ENCODE measurements at places on chromosomes 1 and 21. TPM values are rescaled to one million over a fixed set of nuclear protein-coding genes. Genes with fewer than 3 reads are reported as not detected.

- no peak for DNase-seq
These were observed 18.9 kb downstream of the LRIF1 start for GRCh38 chr1:110944806-110945205.

GRCh38 chr1:46098027-46098712, 34.3 kb downstream of the PIK3R3 start:
- no peak for DNase-seq

DNA sequence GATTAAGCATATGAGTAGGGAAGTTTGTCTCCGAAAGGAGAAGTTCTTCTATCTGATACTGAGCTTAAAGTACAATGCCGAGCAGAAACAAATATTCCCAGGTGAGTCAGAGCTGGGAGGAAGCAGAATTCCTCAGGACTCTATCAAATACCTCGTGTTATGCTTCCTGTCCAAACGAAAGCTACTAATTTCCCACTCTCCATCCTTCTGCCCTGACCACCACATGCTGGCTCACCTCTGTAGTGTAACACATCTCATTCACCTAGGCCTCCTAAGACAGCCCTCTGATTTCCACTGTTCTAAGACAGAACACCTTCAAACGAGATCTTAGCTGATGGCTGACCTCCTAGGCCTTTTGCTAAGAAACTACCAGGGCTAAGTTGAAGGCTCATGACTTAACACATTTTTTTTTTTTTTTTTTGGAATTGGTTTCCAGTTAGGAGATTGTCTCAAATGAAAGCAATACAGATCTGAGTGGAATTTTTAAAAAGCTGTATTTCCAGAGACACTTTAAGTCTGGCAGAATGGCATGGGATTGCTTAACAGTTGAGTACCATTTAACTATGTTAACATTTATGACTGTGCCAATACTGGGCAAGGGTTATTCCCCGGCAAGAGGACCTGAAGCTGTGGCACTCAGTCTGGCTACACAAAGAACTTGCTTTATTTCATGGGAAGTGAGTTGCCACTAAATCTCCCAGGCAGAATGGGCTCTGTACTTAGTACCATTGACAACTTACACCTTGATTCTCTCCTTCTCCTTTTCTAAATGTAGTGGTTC, 583.4 kb downstream of the DPYD start:
- DNase-seq: no peak

DNA sequence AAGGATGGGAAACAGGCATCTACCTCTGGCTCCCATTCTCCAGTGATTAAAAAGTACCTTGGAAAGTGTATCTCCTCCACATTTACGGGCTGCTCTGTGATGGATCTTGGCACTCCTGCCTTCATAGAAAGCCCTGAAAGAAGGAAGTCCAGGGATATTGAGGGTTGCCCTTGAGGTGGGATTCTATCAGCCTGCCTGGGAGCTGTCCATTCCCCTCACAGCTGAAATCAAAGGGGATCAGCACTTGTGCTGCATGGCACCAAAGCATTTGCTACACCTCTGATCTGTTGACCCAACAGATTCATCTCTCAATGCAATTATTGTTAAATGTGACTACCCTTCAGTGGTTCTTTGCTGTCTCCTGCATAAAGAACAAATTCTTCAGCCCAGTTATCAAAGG, 442.0 kb upstream of the RUNX1 start:
- no peak for DNase-seq

DNA sequence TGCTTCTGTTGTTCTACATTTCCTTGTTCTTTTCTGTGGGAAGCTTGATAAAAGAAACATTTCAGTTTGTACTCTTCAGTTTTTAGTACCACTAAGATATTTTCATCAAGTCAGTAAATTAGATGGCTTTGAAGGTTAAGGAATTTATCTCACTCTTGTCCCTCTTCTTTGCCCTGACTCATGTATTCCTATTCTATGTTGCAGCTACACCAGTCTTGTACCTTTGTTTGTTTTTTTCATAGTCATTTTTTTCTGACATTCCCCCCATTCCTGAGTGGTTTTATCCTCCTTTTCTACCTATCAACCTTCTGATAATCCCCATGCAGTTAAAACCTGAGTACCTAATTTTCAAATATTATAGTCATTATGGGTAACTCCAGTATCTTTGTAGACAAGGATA, 65.4 kb downstream of the MAST2 start:
- no peak for DNase-seq

GRCh38 chr21:45632637-45633251, 10.8 kb upstream of the PCBP3 start:
- DNase-seq: no peak

The PFKFB2 gene
- 6.2 TPM for total RNA-seq

- no peak for DNase-seq
These were observed 17.4 kb downstream of the SFT2D2 start for GRCh38 chr1:168243198-168243597.

DNA sequence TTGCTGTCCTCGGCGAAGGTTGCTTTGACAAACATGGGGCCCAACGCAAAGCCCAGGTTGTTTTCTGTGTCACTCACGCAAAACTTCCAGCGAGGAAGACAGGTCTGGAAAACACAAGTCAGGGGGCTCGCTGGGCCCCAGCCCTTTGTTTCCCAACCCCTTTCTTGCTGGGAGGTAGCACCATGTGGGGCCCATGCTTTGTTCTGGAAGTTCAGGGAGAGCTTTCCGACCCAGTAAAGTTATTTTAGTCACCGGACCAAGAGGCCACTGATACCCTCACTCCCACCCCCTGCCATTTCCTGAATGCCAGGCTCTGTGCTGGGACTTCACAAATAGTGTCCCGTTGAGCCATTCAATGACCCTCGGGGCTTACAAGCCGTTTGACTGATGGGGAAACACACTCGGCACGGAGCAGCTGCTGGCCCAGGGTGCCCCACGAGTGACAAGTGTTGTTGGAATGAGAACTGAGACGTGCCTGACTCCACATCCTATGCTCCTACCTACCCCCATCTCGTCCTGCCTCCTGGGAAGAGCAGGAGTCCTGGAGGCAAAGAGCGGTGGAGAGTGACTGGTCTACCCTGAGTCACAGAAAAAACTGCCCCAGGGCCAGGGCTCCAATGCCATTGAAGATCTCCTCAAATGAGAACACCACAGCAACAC, 52.0 kb downstream of the ECE1 start:
- DNase-seq: no peak

The NPL gene
- total RNA-seq: 2.6 TPM

GRCh38 chr1:24416666-24417391, 1.2 kb downstream of the NIPAL3 start:
- DNase-seq: peak; percentile 94

GRCh38 chr1:171126504-171126903, 35.8 kb downstream of the FMO3 start:
- no peak for DNase-seq

The PRKACB gene
- 18.5 TPM for total RNA-seq

DNA sequence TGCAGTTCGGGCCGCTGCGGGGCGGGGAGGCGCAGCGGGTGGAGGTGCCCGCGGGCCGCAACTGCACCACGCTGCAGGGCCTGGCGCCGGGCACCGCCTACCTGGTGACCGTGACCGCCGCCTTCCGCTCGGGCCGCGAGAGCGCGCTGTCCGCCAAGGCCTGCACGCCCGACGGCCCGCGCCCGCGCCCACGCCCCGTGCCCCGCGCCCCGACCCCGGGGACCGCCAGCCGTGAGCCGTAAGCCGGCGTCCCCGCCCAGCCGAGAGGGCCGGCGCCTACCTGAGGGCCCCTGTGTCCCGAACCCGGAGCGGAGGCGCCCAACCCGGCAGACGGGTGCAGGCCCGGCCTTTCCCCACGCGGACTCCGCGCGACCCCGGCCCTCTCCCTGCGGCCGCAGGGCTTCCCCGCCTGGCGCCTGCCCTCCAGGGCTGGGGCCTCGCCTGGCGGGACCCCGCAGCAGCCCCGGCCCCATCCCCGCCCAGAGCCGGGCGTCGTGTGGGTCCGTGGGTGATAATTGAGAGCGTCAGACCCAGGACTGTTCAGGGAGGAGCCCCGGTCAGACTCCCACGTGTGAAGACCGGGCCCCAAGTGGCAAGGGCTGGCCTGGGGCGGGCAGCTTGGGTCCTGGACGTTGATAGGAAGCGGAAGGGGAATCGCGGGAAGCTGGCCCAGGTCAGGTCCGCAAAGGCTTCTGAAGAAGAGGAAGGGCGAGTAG, 4.2 kb downstream of the VWA1 start:
- no peak for DNase-seq

DNA sequence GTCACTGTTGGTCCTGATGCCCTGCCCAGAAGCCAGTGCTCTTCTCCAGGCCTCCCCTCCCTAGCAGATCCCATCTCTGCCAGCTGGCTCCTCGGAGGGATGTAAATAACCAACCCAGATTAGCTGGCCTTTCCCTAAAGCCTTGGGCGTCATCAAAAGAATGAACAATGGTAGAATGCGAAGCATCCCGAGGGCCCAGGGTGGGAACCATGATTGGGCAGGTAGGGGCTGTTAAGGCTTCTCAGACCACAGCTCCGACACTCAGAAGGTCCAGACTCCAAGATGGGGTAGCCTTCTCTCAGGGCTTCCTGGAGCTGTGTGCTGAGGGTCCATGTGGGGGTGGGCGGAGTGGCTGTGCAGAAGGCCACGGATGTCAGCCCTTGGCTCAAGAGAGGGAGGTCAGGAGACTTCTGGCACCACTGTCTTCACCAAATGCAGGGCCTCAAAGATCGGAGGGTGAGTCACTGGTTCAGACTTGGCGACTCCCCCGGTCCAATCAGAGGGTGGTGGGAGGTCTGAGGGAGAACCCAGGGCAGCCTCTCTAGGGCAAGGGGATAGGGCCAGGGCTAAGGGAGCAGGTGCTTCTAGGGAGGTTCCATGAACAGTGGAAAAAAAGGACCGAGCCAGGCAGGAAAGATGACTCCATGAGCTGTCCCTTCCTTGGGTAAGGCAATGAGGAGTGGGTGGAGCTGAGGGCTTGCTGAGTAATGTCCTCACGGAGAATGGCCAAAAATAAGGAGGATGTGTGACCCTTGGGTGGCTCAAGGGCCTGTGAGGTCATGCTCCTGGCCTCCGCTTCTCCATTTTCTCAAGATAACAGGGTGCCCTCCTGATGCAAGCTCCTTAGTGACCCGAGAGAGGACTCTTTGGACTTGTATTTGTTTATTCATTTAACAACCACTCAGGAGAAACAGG, 58.4 kb upstream of the EPS8L3 start:
- DNase-seq: peak; percentile 63

The CELA2A gene
- not detected for total RNA-seq

DNA sequence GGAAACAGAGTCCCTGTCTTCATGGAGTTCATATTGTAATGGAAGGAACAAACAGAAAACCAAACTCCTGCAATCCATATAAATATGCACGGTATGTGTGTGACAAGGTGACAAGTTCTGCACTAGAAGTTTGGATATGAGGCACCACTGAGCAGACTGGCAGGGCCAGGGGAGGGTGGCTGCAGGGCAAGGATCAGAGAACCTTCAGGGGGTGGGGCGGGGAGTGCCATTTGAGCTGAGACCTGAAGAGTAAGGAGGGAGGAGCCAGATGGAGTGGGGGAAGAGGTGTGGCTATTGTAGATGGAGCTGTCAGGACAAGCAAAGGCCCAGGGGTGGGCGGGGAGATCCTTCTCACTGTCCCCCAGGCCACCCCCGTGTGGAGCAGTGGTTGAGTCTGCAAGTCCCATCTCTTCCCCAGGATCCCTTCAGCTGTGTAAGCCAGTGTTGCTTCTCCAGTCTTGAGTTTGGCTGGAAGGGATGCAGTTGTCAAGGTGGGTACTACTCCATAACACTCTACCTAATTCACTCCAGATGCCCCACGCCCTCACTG, 76.4 kb downstream of the ATP5PO start:
- DNase-seq: no peak

The OR2L2 gene
- under 0.01 TPM for total RNA-seq

The FMO5 gene
- total RNA-seq: 1.3 TPM

DNA sequence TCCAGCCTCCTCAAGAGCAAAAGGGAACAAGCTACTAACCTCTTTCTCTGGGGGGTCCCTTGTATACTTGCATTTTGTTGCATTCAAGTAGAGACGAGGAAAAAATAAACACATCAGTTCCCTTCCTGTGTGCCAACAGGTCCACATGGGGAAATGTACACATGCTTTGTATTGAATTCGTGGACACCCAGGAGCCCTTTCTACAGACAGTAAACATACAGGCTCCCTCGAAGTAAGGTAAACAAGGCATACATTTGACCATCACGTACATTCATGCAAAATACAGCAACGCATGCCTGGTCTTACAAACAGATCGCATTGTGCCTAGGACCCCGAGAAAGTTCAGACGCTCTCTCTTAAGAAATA, 1.1 kb downstream of the KCND3 start:
- DNase-seq: no peak

- DNase-seq: peak; percentile 89
These were observed 396.7 kb downstream of the TGFB2 start for GRCh38 chr1:218741852-218742251.

- DNase-seq: peak; percentile 94
These were observed 55.6 kb upstream of the GCLM start for GRCh38 chr1:93964777-93965200.

DNA sequence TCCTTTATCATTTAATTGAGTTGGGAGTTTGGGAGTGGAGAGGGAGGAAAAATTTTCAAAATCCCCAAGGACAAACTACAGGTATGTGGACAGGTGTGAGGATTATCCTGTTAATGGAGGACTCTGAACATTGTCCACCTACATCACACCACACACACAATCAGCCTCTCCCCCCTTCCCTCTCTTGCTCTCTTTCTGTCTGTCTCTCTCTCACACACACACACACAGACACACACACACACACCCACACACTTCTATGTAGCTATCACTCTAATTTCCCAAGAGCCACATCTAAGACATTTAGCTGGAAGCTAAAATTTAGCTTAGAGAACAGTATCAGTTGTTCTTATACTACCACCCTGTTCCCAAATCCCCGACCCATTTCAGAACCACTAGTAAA, 1.5 kb downstream of the S100A8 start:
- no peak for DNase-seq
